Spleen (tissue), 13 donors: ENCODE measurements at places on chromosomes 4 and X. TPM values are rescaled to one million over a fixed set of nuclear protein-coding genes. Genes with fewer than 3 reads are reported as not detected.

- DNase-seq: no peak
Observed at GRCh38 chrX:49106930-49107329, 16.6 kb downstream of the GPKOW start.

ZNF732 gene
- 0.28 TPM for total RNA-seq

FRAS1 gene
- 2.9 TPM for total RNA-seq

DNA sequence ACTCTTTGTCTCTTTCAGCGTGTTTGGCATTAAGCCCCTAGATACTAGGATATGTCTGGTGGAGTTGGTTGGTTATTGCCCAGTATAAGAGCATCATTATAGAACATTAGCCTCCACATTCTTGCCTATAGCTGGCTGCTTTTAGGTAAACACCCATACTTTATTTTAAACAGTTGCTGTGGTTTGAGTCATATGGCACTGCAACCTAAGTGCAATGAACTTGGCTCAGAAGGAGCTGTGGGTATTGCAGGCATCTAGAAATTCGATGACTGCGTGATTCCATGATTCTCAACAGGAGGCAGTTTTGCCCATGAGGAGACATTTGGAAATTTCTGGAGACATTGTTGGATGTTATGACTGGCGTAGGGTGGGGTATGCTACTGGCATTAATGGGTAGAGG, 49.5 kb downstream of the DCLK2 start:
- DNase-seq: no peak

- no peak for DNase-seq
Observed at GRCh38 chr4:138003248-138003647, 238.9 kb downstream of the SLC7A11 start.

DNA sequence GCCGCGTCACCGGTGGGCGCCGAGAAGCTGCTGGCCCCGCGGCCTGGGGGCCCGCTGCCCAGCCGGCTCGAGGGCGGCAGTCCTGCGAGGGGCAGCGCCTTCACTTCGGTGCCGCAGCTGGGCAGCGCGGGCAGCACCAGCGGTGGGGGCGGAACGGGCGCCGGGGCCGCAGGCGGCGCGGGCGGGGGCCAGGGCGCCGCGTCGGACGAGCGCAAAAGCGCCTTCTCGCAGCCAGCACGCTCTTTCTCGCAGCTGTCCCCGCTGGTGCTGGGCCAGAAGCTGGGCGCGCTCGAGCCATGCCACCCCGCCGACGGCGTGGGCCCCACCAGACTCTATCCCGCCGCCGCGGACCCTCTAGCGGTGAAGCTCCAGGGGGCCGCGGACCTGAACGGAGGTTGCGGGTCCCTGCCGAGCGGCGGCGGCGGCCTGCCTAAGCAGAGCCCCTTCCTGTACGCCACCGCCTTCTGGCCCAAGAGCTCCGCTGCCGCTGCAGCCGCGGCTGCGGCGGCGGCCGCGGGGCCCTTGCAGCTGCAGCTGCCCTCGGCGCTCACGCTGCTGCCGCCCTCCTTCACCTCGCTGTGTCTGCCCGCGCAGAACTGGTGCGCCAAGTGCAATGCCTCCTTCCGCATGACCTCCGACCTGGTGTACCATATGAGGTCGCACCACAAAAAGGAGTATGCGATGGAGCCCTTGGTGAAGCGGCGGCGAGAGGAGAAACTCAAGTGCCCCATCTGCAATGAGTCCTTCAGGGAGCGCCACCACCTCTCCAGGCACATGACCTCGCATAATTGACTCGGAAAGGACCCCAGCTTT, 5.6 kb downstream of the PRDM8 start:
- peak; percentile 90 for DNase-seq

DNA sequence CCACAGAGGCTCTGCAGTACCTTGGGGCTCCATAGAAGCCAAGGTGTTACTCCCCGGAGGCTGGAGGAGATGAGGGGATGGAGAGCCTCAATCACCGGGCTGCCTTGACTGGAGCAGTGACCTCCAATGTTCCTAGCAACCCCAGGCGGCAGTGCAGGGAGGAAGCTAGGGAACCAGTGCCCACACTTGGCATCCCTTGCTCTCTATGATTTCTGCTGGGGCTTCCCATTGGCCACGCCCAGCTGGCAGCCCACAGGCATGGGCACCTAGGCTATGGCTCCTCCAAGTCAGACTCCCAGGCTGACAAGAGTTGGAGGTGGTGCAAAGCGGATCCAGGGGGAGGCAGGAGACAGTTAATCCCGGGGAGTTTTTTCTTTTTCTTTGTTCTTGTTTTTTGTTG, 229.7 kb downstream of the EVC2 start:
- DNase-seq: peak; percentile 47

GRCh38 chr4:108589961-108590360, 30.4 kb upstream of the RPL34 start:
- no peak for DNase-seq

ZDHHC15 gene
- total RNA-seq: 2.0 TPM

DNA sequence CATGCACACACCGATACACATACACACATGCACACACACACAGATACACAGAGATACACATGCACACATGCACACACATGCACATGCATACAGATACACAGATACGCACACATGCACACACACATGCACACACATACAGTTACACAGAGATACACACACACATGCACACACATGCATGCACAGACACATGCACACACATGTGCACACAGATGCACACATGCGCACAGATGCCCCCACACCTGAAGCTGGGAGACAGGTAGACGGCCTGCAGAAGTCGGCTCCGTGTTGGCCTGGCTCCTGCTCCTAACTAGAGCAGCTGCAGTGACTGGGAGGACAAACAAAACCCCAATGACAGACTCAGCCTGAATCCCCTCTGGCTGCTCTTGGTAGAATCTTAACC, 46.8 kb downstream of the PSAPL1 start:
- peak; percentile 32 for DNase-seq

GRCh38 chrX:155953055-155953454, 44.4 kb upstream of the IL9R start:
- DNase-seq: no peak

HEPH gene
- 9.4 TPM for total RNA-seq
